ENCODE measurements at places on chromosomes 11 and 22.

- no peak for DNase-seq
Measured at GRCh38 chr22:25282346-25282670, 62.9 kb downstream of the CRYBB2 start.

DNA sequence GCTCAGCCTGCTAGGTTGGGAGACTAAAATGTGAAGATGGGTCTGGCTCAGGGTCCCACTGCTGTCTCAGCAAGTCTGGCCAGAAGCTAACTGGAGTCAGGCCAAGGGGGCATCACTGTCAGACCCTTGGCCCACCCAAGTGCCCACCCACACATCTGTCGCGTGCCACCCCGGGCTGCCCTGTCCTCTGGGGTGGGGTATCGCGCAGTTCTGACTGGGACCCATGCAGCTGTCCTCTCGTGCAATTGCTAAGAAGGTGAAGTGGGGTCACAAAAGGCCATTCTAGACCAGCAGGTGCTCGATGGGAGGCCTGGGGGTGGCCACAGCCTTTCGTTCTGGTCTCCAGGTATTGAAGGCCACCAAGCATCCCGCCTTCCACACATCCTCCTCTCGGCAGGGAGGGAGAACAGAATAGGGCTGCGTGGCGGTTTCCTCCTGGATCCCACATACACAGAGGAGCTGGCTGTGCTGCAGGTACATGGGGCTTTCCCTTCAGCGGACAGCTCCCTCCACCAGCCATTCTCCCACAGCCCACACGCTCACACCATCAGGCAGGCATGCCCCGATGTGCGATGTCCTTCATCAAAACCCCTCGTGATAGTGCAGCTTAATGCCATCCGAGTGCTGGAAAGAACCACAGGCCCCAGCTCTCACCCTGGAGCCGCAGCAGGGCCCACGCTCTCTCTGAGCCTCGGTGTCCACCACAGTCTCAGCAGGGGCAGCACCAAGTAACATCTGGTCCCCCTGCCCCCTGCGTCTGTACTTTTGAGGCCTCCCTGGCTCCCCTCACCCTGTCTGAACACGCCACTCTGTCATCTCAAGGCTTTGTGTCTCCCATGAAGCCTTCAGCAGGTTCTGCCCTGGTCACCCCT, 37.6 kb downstream of the SHANK2 start:
- DNase-seq, result no peak

- DNase-seq, result peak; percentile 29
Measured at GRCh38 chr11:35619116-35619854, 1.0 kb downstream of the FJX1 start.

DNA sequence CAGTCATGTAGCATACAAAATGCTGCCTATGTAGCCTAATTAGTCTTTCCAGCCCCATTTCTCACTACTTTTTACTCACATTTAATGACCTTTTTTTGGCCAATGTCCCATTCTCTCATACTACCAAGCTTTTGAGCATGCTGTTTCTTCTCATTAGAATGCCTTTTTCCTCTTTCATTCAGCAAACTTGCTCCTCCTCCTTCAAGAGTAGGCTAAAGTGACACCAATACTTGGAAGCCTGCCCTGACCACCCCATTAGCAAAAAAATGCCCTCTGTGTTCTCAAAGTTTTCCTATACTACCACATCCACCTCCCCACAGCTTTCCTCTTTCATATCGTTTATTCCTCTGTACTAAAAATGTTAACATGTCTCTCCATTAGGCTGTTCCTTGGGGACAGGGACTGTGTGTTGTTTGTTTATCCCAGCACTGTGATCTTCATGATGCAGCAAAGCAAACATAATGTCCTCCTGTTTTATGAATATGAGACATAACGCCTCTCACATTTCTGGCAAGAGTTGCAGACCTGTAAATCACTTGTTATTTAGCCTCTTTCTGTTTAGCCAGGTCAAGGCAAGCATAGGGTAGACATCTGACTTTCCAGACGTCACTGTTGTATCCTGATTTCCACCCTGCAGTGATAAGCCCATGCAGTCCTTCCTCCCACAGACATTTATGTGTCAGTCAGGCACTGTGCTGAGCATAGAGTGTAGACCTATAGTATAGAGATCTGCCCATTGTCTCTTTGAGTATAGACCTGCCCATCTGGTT, 62.0 kb upstream of the UCP3 start:
- no peak for DNase-seq

- DNase-seq, result no peak
Measured at GRCh38 chr11:47986742-47987141, 6.4 kb downstream of the PTPRJ start.

DNA sequence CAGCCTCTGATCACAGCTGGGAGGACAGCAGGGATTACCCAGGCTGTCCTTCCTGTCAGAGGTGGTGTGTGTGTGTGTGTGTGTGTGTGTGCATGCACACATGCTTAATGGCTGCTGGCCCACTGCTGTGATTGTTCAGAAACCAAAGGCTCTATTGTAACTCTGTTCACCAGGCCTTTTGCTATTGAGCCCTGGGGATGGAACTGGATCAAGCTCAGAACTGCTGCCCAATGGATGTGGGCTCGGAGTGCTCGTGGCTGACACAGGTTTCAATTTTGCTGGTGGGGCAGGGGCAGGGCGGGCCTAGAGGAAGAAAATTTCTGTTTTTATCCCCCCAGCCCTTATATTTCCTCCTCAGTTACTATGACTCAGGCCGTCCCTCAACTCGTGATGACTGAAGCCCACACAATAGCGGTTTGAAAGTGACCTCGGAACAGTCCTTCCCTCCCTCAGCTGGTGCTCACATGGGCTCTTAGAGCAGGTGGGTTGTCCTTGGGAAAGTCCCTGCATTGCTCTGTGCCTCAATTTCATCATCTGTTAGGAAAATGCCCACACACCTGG, 359.3 kb downstream of the TENM4 start:
- DNase-seq, result peak; percentile 16

DNA sequence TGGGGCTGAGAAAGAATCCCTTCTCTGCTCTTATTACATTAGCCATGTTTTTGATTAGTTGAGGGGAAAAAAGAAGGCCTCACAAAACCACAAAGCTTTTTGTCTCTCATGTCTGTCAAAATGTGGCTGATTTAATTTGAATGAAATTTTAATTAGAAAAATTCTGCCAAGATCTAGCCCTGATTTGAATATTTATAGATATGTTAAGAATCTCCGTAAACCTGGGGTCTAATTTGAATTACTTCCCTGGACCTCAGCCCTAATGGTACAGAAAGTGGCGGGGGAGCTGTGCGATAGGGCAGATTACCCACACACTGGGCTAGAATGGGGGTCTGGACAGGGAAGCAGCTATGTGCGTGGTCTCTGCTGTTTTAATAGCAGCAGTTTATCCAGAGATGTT, 141.3 kb upstream of the TTC12 start:
- no peak for DNase-seq

DNA sequence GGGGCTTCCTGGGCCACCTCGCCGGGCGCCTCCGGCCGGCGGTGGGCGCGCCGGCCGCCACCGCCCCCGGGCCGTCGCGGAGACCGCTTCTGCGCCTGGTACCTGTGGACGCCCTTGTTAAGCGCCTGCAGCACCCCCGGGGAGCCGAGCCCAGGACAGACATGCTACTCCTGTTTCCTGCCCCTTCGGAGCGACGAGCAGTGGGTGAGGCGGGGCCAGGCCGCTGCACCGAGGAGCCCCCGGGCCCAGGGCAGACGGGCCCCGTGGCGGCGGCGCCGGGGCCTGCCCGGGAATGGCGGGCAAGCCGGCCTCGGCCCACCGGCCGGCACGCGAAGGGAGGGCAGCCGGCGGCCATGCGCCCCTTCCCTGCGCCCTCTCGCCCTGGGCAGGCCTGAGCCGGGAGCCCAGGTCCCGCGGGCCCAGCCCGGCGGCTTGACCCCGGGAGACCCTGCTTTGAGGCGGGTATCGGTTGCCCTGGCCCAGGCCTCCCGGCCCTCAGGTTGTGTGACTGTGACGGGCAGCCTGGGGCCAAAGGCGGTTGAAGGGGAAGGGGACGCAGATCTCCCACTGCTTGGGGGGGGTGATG, 789 bp upstream of the KDM2A start:
- DNase-seq, result peak; percentile 35

- no peak for DNase-seq
Measured at GRCh38 chr22:37519268-37520195, at the start of gene CARD10. CARD10 (minus strand) TSS chr22:37519415; CDS start chr22:37519200, 215 bp downstream.

DNA sequence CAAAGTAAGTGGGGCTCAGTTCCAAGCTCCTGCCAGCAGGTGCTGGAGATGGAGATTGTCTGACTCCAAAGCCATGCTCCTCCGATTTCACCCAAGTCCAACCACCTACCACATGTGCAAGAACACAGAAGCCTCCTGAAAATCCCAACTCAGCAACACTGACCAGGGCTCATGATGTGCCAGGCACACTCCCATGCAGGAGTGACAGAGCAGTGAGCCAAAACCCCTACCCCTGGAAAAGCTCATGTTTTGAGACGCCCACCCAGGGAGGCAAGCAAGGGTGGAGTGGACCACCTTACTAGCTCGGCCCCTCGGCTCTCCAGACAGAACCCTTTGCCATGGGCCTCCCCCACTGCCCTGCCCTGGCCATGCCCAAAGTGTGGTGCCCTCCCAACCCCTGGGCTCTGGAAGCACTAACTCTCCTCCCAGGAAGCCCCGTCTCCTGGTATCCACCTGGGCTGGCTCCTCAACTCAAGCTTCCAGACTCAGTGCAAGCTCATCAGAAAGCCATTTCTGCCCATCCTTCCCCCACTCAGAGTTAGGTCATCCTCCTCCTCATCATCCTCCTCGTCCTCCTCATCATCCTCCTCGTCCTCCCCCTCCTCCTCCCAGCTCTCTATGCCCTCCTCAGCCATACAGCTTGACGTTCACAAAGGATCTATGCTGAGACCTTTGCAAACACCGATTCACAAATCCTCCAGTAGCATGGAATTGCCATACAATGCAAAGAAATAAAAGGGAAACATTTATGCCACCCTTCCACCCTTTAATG, 154.9 kb downstream of the MPPED1 start:
- DNase-seq, result no peak

DNA sequence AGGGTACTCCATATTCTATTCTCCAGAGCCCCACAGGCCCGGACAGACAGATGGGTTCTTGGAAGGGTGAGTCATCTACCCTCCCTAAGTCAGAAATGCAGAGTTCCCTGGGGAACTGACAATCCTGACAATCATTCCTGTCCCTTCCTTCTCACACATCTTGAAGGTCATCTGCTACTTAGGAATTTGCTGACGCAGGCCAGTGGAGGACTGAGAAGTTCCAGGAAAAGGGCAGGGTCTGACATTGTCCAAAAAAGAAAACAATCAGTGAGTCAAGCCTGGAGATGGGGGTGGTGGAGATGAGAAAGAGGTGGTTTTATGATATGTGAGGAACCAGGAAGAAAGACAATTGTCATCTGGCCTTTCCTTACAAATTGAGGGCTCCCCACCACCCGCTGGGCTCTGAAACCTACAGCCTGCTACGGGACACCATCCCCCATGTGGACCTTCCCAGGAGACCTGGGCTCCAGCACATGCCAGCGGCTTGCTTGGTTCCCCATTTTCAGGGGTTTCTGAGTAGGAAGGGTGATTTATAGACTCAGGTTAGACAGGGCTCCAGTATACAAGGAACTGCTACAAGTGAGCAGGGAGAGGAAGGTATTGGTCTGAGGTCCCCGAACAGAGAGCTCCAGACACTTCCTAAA, 12.9 kb downstream of the CD59 start:
- DNase-seq, result no peak

DNA sequence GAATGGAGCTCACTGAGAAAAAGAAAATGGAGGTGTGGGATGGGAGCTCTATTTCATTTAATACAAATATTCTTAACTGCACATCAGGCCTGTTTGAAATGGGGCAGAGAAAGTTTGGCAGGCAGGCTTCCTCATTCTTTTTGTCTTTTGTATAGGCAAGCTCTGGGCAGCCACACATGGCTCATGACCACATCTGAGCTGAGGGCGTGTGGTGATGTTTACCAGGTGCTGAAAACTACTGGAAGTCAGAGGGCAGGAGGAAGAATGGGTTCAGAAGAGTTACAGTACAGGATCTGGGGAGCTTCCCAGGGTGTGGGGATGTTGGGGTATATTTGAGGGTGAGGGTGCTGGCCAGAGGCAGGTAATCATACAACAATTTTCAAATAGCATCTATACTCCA, 66.3 kb upstream of the NAV2 start:
- no peak for DNase-seq

DNA sequence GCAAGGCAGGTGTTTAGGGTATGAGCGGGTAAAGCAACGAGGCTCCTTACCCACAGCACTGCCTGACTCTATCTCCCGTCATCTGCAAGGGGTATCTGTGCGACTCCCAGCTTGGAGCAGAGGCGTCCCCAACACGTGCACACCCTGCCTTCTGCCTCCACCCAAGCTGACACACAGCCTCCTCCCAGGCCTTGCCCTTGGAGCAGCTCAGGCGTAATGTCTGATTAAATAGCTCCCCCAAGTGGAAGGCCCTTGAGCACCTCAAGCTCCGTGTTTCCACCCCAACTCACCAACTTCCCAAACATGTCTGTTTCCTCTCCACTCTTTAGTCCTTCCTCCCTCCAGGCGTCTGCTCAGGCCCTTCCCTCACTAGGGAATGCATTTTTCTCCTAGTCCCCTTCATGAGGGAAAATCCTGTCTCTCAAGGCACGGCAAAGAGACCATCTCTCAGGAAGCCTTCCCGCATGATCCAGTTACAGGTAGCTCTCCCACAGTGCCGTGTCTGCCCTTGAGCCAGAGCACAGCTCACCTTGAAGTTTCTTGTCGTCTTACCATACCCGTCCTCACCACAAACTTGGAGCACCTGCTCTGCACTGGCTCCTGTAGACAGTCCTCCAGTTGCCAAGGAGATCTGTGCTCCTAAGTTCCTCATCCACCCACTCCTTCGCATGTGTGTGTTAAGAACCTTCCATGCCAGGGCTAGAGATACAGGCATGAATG, 15.8 kb downstream of the CYB5R2 start:
- peak; percentile 52 for DNase-seq

- DNase-seq, result no peak
Measured at GRCh38 chr11:68167474-68167873, 45.6 kb downstream of the KMT5B start.

- DNase-seq, result no peak
Measured at GRCh38 chr11:117986981-117987574, 884 bp downstream of the IL10RA start.

DNA sequence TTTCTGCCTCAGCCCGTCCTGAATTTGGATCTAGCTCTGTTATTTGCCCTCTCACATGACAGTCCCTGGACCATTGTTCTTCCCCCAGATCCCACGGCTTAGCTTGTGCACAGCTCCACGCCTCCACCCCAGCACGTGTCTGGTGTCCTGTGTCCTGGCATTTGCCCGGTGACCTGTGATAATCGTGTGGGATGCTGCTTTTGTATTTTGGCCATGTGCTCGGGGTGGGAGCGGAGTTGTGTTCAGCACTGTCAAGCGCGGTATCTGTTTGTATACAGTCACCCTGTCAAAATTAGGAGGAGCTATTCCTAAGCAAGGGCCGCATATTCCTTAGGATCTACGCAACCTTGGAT, 11.9 kb downstream of the ADAMTS8 start:
- DNase-seq, result no peak

GRCh38 chr22:27129266-27129665, 471.9 kb downstream of the MIAT start:
- DNase-seq, result no peak
